ENCODE measurements at places on chromosomes 2 and 18.

DNA sequence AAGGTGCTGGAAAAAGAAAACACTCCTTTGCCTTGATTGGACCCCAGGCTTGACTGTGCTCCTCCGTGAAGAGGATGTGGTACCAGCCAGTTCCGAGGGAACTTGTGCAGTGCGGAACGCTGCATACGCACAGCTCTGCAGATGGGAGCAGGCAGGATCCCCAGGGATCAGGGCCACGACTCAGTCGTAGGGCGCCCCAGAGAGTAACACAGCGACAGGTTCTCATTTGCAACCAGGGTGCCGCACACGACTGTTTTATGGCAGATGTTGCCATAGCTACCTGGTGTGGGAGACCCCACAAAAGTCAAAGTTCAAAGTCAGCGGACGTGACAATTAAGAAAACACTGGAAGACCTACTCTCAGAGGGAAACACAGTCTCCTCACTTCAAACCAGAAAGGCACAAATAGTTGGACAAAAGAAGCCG lies 779 bp downstream of the MALL start:
- DNase-seq = no peak

GRCh38 chr2:86368161-86368824 lies 30.9 kb upstream of the REEP1 start:
- DNase-seq = peak; percentile 62

- no peak for DNase-seq
These were observed 473.3 kb downstream of the SPAG16 start for GRCh38 chr2:213757525-213757924.

DNA sequence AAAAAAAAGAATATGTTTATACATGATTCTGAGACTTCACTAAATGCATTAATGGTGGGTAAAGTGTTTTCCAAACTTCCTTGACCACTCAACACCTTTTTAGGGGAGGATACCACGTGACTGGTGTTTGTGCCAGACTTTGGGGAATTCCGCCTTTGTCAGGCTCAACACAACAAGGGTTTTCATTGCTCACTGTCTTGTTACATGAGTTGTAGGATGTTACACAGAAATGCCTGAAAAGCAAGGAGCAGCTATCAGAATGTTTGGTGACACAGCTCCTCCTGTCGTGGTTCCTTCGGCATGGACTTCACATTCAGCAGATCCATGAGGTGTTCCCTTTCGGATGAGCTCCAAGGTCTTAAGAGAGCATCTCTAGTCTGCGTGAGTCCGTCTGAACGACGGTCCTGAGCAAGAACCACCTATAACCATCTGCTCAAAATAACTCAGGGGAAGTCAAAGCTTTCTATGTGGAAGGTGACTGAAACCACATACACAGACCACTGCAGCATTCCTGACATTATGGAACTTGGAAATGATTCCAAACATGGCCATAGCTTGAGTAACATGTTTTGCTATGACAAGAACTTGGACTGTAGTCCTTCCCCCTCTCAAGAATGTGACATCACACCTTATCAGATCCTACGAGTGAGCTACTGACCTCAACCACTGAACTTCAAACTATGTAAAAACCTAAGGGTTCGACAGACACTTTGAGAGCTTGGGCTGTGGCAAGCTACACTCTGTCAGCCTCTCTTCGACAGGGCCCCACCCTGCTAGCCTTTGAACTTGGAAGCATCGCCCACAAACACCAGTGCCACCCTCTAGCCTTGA lies 57.5 kb downstream of the MCFD2 start:
- DNase-seq = no peak

DNA sequence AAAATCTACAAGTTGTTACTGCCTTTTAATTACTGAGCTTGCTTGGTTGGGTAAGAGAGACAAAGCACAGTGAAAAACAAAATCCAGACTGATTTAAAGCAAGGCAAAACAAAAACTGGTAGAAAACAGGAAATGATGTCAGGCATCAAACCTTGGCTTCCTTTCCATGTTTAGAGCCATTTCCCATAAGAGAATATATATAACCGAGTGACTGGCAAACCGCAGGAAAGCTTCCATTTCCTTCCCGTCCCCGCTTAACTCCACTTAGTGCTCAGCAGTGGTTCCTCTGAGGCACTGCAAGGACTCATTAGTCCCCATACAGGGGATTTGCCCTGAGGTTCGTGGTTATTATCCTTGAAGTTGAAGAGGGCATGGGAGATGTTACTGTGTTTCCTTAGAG lies 446.3 kb downstream of the LPIN1 start:
- DNase-seq = no peak

GRCh38 chr2:48449073-48449840 lies 80.7 kb upstream of the STON1 start:
- DNase-seq = no peak

- DNase-seq = no peak
These were observed 781 bp downstream of the FARP2 start for GRCh38 chr2:241356871-241357260.

DNA sequence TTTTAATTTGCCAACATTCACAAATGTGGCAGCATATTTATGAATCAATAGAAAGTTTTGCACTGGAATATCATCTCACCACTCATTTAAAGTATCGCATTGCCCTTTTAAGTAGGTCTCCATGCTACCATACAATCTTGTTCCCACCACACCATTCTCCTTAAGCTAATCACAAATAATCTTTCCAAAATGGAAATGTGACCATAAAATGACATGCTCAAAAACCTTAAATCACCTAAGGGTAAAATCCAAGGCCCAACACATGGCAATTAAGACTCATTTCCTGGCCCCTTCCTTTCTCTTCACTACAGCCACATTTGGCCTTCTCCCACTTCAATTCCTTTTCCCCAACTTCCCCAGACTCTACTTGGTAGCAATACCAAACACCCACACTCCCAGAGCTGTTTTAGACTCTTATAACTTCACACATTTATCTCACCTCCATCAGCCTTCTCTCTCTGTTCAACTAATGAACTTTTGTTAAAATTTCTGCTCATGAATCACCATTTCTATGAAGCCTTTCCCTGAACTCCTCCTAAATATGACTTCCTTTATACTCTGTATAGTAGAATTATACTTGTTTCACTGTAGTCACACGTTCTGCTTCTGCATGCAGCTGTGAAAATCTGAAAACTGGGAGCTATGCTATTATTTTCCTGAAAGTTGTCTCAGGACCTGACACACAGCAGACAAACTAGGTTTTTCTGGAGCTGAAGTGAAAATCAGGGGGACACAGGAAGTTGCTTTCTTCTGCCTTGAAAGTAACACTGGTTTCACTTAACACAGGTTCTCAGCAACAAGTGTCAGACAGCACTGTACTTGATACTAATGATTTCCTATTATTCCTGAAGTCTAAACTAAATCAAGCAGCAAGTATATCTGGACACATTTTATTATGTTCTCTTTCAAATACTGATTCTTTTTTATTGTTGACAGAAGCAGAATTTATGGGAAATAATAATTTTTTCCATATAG lies 303.9 kb downstream of the ZEB2 start:
- no peak for DNase-seq

DNA sequence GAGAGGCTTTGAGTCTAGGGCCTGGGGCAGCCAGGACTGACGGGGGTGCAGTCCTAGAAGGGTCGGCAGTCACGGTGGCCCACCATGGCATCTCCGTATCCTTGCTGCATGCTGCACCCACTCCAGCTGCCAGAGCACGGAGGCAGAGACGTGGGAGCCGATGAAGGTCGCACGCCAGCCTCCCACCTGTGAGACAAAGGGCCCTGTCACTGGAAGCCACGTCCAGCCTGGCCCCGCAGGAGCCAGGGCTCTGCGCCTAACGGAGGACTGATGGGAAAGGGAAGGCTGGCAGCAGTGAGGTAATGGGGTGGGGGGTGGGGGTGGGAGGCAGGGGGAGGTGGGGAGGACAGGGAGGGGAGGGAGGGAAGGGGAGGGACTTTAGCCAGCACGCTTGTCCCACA lies 21.9 kb downstream of the ITM2C start:
- peak; percentile 16 for DNase-seq

- peak; percentile 61 for DNase-seq
These were observed 12.5 kb upstream of the PAX8 start for GRCh38 chr2:113291191-113291590.

- DNase-seq = no peak
These were observed 38.8 kb downstream of the ADAM23 start for GRCh38 chr2:206482123-206482522.

GRCh38 chr2:181886192-181886591 lies 5.3 kb upstream of the ITPRID2 start:
- DNase-seq = no peak

DNA sequence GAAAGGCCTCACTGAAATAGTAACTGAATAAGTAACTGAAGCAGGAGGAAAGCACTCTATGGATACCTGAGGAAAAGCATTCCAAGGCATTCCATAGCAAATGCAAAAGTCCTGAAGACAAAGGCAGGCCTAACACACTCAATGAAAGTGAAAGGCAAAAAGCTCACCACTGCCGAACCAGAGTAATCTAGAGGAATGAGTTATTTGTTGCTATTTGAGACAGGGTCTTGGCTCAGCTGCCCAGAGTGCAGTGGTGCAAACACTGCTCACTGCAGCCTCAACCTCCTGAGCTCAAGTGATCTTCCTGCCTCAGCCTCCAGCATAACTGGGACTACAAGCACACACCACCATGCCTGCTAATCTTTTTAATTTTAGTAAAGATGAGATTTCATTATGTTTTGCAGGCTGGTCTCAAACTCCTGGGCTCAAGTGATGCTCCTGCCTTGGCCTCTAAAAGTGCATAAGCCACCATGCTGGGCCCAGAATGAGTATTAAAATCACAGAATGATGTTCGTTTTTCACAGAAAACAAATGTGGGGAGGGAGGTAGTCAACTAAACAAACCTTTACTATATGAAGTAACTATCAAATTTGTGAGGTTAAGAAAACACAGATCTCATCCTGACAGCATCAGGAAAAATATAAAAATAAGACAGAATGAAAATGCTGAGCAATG lies 17.9 kb downstream of the PIAS2 start:
- DNase-seq = no peak

GRCh38 chr2:191656391-191656790 lies 21.5 kb upstream of the NABP1 start:
- no peak for DNase-seq

- DNase-seq = no peak
These were observed 352.1 kb downstream of the MTX2 start for GRCh38 chr2:176621350-176621749.

DNA sequence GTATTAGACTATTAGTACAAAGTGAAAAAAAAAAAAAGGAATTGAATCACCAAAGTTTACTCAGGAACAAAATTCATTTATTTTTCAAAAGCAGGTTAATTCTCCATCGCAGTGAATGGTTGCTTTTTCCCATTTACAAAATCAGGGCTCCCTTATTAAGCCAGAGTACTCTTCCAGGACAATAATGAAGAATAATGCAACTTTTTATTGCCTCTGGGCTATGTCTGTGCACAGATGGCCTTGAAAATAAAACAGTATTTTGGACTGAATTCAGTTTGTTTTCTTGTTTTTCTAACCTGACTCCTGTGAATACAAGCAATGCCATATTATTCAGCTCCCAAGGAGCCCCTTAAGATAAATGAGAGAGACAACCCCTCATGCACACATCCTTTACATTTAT lies 246.8 kb downstream of the KCNS3 start:
- no peak for DNase-seq

DNA sequence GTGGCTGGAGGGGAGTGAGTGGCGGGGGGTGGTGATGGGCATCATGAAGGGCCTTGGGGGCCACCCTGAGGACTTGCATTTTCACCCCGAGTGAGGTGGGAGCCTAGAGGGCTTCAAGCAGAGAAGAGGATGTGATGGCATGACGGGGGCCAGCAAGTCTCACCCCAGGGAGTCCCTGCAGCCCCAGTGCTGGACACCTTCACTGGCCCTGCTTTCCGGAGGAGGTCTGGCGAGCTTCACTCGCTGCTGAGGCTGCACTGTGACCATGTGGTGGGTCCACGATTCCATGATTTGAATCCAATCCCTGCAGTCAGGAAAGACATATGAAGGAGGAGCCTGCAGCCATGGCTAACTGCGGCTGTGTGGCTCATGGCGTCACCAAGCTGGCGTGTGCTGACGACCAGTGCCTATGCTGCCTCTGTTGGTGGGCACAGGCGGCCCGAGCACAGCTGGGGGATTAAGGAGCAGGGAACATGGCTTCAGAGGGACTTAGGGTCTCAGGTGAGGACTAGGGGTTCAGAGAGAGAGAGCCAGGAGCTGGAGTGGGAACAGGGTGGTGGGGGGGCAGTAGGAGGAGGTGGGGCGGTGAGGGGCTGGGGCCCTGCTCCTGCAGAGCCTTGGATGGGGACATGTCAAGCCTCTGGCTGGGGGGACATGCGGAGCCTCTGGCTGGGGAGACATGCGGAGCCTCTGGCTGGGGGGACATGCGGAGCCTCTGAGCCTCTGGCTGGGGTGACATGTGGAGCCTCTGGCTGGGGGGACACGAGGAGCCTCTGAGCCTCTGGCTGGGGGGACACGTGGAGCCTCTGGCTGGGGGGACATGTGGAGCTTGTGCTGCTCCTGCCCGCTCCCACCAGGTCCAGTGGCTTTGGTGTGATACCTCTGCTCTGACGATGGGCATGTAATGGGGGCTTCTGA lies 3.6 kb downstream of the ZAP70 start:
- no peak for DNase-seq

- DNase-seq = no peak
These were observed 11.8 kb downstream of the RTN4 start for GRCh38 chr2:55038428-55038827.

DNA sequence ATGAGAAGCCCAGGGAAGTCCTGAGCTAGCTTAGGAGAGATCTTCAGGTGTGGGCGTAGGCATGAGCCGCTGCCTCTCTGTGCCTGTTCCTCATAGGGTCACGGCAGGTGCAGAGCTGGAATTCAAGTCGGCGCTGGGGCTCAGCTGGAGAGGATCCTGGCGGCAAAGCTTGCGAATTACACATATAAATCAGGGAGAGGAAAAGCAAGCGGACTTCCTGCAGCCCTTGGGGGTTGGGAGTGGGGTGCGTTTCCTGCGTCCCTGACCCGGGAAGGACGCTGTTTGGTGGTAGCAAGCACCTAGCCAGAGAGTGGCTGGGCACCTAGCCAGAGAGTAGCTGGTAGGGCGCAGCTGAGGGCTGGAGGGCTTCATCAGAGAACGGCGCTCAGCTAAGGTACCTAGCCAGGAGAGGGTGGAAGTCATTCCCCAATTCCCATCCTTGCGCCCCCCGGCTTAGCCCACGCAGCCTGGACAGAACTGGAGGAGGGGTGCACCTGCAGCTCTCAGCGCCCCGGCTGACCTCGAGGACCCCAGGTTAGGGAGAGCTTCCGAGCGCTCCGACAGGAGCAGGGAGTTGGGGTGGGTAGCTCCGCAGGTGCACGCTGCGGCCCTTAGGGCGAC lies 459 bp upstream of the EFR3B start:
- peak; percentile 73 for DNase-seq
